Activated naive CD8-positive, alpha-beta T cell treated with anti-CD3 and anti-CD28 coated beads, Interleukin-2, amount 50 U/mL, for 16 hours (primary cell): ENCODE measurements at places on chromosomes 12 and 14.

DNA sequence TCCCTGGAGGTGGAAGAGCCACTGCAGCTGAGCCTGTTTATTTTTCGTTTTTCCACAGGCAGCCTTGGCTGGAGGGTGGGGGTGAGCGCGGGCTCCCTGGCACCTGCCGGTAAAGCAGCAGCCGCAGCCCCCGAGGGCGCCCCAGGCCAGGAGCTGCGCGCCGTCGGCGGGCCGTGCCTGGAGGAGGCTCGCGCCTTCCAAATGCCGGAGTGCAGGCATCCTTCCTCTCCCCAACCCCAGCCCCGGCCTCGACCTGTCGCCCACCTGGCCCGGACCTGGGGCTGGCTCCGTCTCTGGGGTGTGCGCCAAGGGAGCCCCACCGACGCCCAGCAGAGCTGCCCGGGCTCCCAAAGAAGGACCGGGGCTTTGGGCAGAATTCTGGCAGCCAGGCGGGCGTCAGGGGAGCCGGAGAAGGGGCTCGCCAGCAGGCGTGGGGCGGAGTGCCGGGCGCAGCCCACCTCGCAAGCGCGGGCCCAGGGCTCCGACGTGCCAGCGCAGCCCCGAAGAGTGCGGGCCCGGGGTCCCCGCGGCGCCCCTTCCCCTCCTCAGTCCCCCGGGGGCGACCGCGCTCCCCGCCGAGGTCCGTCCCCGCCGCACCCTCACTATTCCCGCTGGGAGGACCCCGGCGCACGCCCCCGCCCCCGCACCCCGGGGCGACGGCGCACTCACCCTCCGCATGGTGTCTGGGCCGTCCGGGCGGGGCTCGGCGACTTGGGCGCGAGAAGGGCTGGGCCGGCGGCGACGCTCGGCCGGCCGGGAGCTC lies 130.3 kb downstream of the NDUFA12 start:
- no peak for DNase-seq

DNA sequence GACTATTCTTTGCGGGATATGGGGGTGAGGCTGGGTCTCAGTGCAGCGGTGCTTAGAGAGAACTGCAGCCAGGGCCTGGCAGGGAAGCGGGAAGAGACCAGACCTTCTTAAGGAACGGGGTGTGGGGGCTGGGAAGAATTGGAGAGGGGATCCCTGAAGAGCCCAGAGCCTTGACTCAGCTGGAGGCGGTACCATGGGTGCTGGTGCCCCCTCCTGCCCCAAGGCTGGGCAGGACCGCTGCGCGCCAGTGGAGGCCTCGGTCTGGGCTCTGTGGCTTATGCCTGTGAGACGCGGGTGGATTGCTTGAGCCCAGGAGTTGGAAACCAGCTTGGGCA lies 1.3 kb upstream of the RNU7-1 start:
- no peak for DNase-seq

DNA sequence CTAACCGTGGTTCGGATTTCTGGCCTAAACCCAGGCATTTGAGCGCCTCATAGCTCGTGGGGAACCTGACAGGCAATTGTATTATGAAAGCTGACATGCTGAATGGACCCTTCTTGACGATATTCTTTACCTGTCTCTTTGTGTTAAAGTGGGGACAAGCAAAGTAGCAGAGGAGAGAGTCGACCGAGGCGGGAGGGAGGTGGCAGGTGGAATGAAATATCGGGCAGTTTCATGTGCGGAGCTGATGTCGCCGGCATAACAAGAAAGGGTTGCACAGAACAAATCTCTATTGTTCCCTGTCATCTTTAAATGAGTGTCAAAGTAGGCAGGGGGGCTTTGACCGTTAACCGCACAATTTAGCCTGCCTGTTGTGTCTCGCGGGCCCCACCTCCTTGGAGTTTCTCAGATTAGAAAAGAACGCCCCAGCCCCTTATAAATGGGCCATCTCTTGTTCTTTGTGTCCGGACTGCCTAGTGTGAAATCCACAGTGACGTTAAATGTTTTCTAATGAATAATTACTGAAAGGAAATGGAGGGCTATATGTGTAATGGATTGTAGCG lies 11.5 kb downstream of the MYO1H start:
- DNase-seq: no peak

GRCh38 chr12:11685716-11686115 lies 36.2 kb downstream of the ETV6 start:
- DNase-seq: no peak

DNA sequence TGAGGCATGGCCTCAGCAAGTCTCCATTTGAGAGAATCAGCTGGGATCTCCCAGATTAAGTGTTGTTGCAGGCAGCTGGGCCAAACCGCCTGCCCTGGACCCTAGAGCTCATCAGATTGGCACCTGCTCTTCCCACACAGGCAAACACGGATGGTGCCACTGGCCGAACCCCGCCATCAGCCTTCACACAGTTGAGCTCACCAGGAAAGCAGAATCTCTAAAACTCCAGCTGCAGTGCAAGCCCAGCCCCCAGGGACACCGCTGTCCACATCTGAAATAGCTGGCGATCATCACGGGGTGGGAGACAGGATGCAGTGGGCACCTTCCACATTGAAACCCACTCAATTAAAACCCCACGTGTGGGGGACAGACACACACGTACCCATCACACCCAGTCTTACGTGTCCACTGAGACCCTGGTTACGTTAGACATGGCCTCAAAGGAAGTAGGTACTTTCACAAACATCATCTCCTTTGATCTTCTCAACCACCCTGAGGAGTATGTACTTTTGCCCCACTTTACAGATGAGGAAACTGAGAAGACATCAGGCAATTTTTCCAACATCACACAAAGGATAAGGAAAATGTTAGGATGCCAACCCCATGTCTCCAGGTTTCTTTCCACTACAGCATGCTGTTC lies 88.8 kb downstream of the SINHCAF start:
- no peak for DNase-seq

DNA sequence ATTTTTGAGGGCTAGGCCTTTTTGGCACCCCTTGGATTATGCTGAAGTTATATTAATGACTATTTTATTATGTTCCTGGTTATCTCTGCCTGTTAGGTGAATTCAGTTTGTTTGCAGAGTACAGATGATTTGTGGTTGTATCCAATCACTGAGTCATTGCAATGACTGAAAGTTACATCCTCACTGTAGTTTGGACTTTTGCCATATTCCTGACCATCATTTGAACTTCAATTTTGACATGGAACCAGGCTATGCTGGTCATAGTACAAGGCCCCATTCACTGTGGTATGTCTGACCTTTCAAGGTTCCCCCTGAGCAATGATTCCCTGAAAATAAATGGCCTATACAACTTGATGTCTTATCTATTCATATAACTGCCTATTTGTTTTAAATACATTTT lies 621.0 kb downstream of the CCER1 start:
- no peak for DNase-seq

- no peak for DNase-seq
Observed at GRCh38 chr14:65392296-65392695, 20.2 kb upstream of the FUT8 start.

GRCh38 chr12:103657331-103657730 lies 70.3 kb downstream of the STAB2 start:
- no peak for DNase-seq

DNA sequence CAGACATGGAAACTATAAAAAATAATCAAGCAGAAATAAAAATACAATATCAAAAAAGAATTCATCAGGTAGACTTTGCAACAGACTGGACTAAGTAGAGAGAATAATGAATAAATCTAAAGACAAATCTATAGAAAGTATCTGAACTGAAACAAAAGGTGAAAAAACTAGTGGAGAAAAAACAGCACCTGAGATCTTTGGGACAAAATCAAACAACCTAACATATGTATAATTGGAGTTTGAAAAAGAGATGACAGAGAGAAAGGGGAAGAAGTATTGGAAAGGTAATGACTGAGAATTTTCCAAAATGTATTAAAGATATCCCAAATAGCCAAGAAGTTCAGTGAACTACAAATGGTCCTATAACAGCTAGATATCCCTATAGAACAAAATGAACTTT lies 245.4 kb downstream of the IPO8 start:
- no peak for DNase-seq

DNA sequence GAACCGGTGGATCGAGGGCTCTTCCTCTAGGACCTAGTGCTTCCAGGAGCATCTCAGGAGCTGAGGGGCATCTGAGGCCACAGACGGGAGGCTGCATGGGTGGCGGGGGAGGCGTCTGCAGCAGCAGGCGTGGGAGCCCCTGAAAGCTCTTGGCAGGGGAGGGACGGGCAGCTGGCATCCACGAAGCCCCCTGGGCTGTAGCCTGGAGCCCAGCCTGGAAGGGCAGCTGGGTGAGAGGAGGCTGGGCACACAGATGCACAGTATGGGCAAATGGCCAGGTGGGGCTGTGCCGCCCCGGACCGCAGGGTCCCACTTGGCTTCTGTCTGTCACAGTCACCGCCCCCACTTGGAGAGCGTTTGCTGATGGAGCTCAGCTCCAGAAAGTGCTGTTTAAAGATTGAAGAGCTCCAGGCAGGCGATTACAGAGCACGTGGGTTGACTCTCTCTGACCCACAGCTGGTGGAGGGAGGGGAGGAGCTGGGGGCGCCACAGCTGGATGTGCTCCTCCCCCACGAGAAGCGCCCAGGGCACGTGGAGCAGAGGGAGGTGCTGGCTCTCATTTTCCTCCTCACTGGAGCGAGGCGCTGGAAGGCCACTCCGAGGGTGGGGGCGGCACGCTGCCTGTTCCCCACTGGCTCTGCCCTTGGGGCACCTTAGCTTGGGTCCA lies 155.0 kb upstream of the C14orf180 start:
- DNase-seq: no peak

GRCh38 chr14:62670526-62670925 lies 374.7 kb downstream of the KCNH5 start:
- DNase-seq: no peak

DNA sequence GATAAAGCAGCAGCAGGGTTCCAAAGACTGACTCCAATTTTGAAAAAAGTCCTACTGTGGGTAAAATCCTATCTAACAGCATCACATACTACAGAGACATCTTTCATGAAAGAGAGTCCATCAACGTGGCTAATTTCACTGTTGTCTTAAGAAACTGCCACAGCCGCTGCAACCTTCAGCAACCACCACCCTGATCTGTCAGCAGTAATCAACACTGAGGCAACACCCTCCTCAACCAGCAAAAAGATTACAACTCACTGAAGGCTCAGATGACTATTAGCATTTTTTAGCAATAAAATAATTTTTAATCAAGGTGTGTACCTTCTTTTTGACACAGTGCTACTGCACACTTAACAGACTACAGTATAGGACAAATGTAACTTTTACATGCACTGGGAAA lies 6.6 kb downstream of the CAPRIN2 start:
- DNase-seq: no peak

DNA sequence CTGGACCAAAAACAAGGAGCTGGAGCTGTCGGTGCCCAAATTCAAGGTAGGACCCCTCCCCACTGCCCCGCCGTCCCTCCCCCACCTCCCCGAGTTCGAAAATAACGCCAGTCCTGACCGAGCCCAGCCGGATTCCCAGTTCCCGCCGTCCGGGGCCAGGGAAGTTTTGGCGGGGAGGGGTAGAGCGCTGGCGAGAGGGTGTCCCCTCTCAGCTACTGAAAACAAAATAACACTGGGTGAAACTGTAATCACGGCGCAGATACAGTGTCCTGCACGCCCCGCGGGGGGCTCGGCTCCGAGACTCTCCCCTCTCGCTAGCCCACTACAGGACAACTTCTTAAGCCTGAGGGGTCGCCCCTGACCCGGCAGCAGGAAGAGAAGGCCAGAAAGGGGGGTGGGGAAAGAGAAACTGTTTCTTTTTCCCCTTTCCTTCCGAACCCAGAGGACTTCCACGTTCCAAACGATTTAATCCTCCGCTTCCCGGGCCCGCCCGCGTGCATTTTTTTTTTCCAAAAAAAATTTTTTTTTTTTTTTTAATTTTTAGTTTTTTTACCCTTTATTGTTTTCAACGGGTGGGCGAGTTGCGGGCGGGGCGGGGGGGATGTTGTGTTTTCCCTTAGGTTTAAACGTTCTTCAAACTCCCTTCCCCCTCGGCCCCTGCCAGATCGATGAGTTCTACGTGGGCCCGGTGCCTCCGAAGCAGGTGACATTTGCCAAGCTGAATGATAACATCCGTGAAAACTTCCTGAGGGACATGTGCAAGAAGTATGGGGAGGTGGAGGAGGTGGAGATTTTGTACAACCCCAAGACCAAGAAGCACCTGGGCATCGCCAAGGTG lies 1.6 kb downstream of the SETD1B start:
- no peak for DNase-seq

DNA sequence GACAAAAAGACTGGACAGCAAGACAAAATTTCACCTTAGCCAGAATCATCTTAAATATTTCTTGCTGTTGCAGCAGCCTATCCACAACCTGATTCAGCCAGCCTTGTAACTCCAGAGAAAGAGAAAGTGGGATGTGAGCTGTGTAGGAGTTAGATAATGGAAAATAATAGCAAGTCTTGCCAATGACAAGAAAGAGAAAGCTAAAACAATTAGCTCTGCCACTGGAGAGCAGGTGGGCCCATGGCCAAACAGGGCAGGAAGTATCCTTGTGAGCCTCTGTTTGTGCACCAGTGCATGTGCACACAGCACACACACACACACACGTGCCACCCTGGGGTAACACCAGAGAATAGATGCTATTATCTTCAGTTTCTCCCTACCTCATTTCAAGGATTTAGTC lies 106.0 kb upstream of the CCDC196 start:
- DNase-seq: no peak

DNA sequence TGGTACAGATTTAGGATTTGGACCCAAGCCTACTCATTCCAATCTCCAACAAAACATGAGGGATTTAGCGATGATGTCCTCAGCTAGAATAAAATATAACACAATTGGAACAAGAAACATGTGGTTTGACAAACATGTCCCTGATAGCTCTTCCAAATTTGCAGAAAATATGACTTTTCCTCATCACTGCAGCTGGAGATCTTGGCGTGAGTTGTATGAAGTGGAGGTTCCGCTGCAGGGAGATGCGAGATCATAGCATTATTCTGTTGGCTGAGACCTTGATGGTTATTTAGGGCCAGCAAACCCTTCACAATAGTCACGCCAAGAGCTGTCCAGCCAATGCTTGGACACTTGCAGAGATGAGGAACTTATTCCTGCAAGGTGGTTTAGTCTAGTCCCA lies 413.4 kb upstream of the TBX3 start:
- no peak for DNase-seq

- no peak for DNase-seq
Observed at GRCh38 chr12:1504304-1504894, 90.0 kb downstream of the FBXL14 start.

- DNase-seq: no peak
Observed at GRCh38 chr12:5584412-5585175, 152.7 kb downstream of the NTF3 start.

DNA sequence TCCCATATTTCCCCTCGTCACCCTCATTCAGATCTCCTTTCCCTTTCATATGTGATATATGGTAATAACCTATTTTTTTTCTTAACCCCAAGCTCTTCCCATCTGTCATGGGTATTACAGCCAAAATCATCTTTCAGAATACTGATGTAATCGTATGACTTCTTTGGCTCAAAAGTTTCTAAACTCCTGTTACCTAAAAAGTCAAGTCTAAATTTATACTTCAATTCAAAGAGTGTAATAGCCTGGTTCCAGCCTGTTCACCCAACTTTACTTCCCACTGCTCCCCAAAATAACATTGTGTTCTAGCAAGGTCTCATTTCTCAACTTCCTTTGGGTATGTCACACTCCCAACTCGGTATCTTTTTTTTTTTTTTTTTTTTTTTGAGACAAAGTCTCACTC lies 48.5 kb downstream of the TBK1 start:
- no peak for DNase-seq
